IMR-90 (cell line): ENCODE measurements at places on chromosomes 5 and 9. TPM values are rescaled to one million over a fixed set of nuclear protein-coding genes. Genes with fewer than 3 reads are reported as not detected.

Gene HABP4
- total RNA-seq, result 5.2 and 10.3 TPM in 2 replicates

Gene PTGER4
- total RNA-seq, result 7.9 and 10.6 TPM in 2 replicates

Gene MACIR
- 21.3 and 22.2 TPM in 2 replicates for total RNA-seq

Gene CFAP77
- not detected in 2 replicates for total RNA-seq

Gene STC2
- 87.5 and 259 TPM in 2 replicates for total RNA-seq

Gene YTHDC2
- 13.4 and 22.5 TPM in 2 replicates for total RNA-seq

Gene SHOC1
- total RNA-seq, result not detected in 2 replicates

Gene ASPN
- total RNA-seq, result under 0.01 and 0.28 TPM in 2 replicates

Gene THBS4
- total RNA-seq, result 0.83 and 0.90 TPM in 2 replicates

Gene ELAVL2
- 0.28 and 0.36 TPM in 2 replicates for total RNA-seq

Gene DMRT2
- total RNA-seq, result not detected in 2 replicates

Gene MSX2
- total RNA-seq, result 1.9 and 2.2 TPM in 2 replicates

Gene SPINK13
- total RNA-seq, result not detected in 2 replicates

Gene PCDHGA7
- 3.3 and 3.4 TPM in 2 replicates for total RNA-seq

Gene PDGFRB
- total RNA-seq, result 81.9 and 108 TPM in 2 replicates

Gene FCHSD1
- total RNA-seq, result 32.8 and 33.2 TPM in 2 replicates

Gene ARHGEF39
- 0.56 and 2.5 TPM in 2 replicates for total RNA-seq

Gene RNF183
- not detected in 2 replicates for total RNA-seq

Gene GGTA1
- not detected in 2 replicates for total RNA-seq

Gene SLC25A2
- 0.28 TPM in 1 of 2 replicates, not detected in the other for total RNA-seq

Gene FAM163B
- not detected in 2 replicates for total RNA-seq

Gene ACSL6
- not detected in 2 replicates for total RNA-seq

Gene CER1
- total RNA-seq, result not detected in 2 replicates

Gene KCNN2
- 2.2 and 3.3 TPM in 2 replicates for total RNA-seq

Gene SLC6A7
- under 0.01 TPM in 1 of 2 replicates, not detected in the other for total RNA-seq

Gene PIP5KL1
- 0.28 and 0.36 TPM in 2 replicates for total RNA-seq

Gene SPATA9
- 0.72 and 0.83 TPM in 2 replicates for total RNA-seq

Gene FOXD4L3
- under 0.01 TPM in 1 of 2 replicates, not detected in the other for total RNA-seq

Gene SAXO1
- total RNA-seq, result under 0.01 TPM in 1 of 2 replicates, not detected in the other

Gene PCDHGA5
- total RNA-seq, result 1.7 and 2.0 TPM in 2 replicates

Gene GHR
- total RNA-seq, result 1.1 TPM in 2 replicates

Gene DMRT3
- total RNA-seq, result not detected in 2 replicates

Gene SPATA24
- 4.3 and 4.4 TPM in 2 replicates for total RNA-seq

Gene IL13
- not detected in 2 replicates for total RNA-seq

Gene CBY3
- total RNA-seq, result 0.18 TPM in 1 of 2 replicates, not detected in the other

Gene FAM120A
- 65.8 and 75.1 TPM in 2 replicates for total RNA-seq

Gene NAIP
- 1.3 and 1.7 TPM in 2 replicates for total RNA-seq

Gene QRFP
- not detected in 2 replicates for total RNA-seq

Gene SLC27A6
- total RNA-seq, result under 0.01 and 0.28 TPM in 2 replicates

Gene QSOX2
- 5.0 and 5.9 TPM in 2 replicates for total RNA-seq

Gene AMACR
- total RNA-seq, result 10.0 and 12.9 TPM in 2 replicates

Gene ITGA1
- total RNA-seq, result 74.4 and 95.2 TPM in 2 replicates

Gene ENTPD2
- not detected in 2 replicates for total RNA-seq

Gene CCDC171
- total RNA-seq, result 2.2 and 2.5 TPM in 2 replicates

Gene PRR16
- 9.9 and 10.6 TPM in 2 replicates for total RNA-seq

Gene PTGS1
- total RNA-seq, result 21.1 and 24.7 TPM in 2 replicates

Gene SLC4A9
- total RNA-seq, result not detected in 2 replicates

Gene SDHA
- 105 and 122 TPM in 2 replicates for total RNA-seq

Gene C9
- not detected in 2 replicates for total RNA-seq

Gene PKD2L2
- total RNA-seq, result not detected in 2 replicates

Gene SLC46A2
- not detected in 2 replicates for total RNA-seq

Gene ESM1
- total RNA-seq, result 8.9 and 10.2 TPM in 2 replicates

Gene DNM1
- total RNA-seq, result 11.4 and 13.6 TPM in 2 replicates

Gene GLDC
- 0.36 and 0.83 TPM in 2 replicates for total RNA-seq

Gene PCDHA9
- under 0.01 TPM in 2 replicates for total RNA-seq

Gene PCDHA5
- not detected in 2 replicates for total RNA-seq

Gene UAP1L1
- total RNA-seq, result 2.3 and 2.5 TPM in 2 replicates

Gene IFNK
- not detected in 2 replicates for total RNA-seq

Gene ANXA6
- 610 and 633 TPM in 2 replicates for total RNA-seq
